Aorta (tissue), 5 donors: ENCODE measurements at places on chromosomes 7 and 10. TPM values are rescaled to one million over a fixed set of nuclear protein-coding genes. Genes with fewer than 3 reads are reported as not detected.

DNA sequence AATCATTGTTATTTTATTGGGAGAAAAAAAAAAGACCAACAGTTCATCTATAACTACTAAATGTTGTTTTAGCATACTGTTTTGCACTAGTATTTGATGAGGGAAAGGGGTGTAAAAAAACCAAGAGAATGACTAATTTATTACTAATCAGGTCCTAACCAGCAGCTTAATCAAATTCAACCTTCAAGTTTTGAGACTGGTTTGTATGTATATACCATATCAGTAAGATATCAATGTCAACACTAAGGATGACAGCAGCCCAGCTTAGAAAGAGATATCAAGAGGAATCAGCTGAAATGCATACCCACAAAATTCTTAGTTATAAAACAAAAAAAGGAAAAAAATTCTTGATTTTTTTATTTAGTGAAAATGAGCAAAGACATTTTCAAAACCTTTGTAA, 122.6 kb downstream of the KMT2C start:
- H3K4me1 ChIP-seq: peaks cover 2% of the 10 kb centered on the region
- no peaks in the 10 kb centered on the region for H3K27me3 ChIP-seq
- H3K36me3 ChIP-seq: no peaks in the 10 kb centered on the region
- no peak overlapping the region for H3K27ac ChIP-seq
- no peak overlapping the region for H3K4me3 ChIP-seq
- no peak for DNase-seq

GRCh38 chr10:24882047-24882698, 70.2 kb downstream of the PRTFDC1 start:
- DNase-seq: no peak
- no peaks in the 10 kb centered on the region for H3K4me1 ChIP-seq
- no peaks in the 10 kb centered on the region for H3K27me3 ChIP-seq
- H3K27ac ChIP-seq: no peak overlapping the region
- H3K36me3 ChIP-seq: no peaks in the 10 kb centered on the region
- H3K4me3 ChIP-seq: no peak overlapping the region

- no peaks in the 10 kb centered on the region for H3K36me3 ChIP-seq
- H3K4me1 ChIP-seq: no peaks in the 10 kb centered on the region
- H3K4me3 ChIP-seq: no peak overlapping the region
- H3K27me3 ChIP-seq: no peaks in the 10 kb centered on the region
- no peak for DNase-seq
These were observed 108.8 kb downstream of the SGMS1 start for GRCh38 chr10:50514995-50515394.

GRCh38 chr7:1859266-1860035, 189.4 kb downstream of the ELFN1 start:
- no peaks in the 10 kb centered on the region for H3K36me3 ChIP-seq
- peak; percentile 44 for DNase-seq
- no peak overlapping the region for H3K27ac ChIP-seq
- no peaks in the 10 kb centered on the region for H3K4me1 ChIP-seq
- H3K4me3 ChIP-seq: no peak overlapping the region

DNA sequence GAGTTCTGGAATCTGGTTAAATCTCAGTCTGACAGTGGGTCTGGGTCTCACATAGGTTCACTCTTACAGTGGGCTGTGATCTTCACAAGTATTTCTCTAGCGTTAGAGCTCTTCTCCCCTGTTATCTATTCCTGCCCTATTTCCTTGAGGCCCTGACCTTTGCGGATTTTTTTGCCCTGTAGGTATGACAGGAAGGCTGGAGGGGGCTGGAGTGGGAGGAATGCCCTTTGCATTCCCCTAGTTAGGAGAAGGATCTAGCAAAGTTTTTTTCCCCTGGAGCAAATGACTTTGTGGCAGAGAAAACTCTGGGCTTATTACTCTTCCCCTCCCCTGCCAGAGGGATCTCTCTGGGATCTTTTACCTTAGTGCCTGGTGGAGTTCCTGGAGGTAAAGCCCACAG, 49.2 kb downstream of the GALNT11 start:
- no peak for DNase-seq
- H3K4me1 ChIP-seq: peaks cover 2% of the 10 kb centered on the region
- no peak overlapping the region for H3K27ac ChIP-seq
- H3K4me3 ChIP-seq: no peak overlapping the region
- no peaks in the 10 kb centered on the region for H3K27me3 ChIP-seq

DNA sequence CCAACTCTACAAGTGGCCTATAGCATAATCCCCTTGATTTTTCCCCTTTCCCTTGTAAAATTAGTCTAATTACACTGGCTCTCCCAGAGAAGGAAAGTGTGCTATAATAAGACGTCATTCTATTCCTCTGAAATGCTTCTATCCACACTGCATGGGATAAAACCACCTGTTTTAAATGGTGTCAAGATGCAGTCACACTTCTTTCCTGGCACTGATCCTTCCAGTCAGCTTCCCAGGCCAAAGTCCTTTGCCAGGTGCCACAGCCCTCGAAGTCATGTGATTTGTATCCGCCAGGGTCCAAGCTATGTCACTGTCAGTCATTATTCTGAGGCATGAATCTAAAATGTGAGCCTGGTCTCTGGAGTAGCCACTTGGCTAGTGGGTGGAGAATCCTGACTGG, 169.0 kb upstream of the KIAA1217 start:
- H3K27ac ChIP-seq: no peak overlapping the region
- no peaks in the 10 kb centered on the region for H3K36me3 ChIP-seq

GRCh38 chr7:84998665-84999064, 188.2 kb downstream of the SEMA3D start:
- no peak for DNase-seq
- no peaks in the 10 kb centered on the region for H3K4me1 ChIP-seq
- no peaks in the 10 kb centered on the region for H3K27me3 ChIP-seq
- H3K27ac ChIP-seq: no peak overlapping the region
- H3K36me3 ChIP-seq: no peaks in the 10 kb centered on the region
- H3K4me3 ChIP-seq: no peak overlapping the region

DNA sequence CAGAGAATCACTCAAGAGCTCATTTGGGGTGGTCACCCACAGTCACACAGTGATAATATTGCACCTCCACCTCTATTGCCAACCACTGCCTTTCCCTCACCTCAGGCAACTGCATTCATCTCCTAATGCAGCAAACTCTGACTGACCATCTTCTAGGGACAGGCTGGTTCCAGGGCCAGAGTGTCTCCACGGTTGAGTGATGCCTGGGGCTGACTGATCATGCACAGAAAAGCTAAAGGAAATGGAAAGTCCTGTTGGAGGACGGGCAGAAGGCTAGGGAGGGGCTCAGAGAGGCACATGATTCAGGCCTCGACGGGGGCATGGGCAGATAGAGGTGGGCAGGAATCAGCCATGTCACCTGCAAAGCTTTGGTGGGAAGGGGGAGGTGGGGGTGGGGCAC, 127.1 kb upstream of the TNS3 start:
- H3K27me3 ChIP-seq: no peaks in the 10 kb centered on the region
- H3K4me3 ChIP-seq: no peak overlapping the region
- H3K4me1 ChIP-seq: no peaks in the 10 kb centered on the region

The DNAH11 gene
- 2.6 TPM for total RNA-seq

The DENND2A gene
- total RNA-seq: 19.2 TPM

The ZNF503 gene
- total RNA-seq: 15.7 TPM
